ENCODE measurements at places on chromosomes 11 and 22. TPM values are rescaled to one million over a fixed set of nuclear protein-coding genes. Genes with fewer than 3 reads are reported as not detected.

DGAT2 gene
- 5.3 TPM for polyA plus RNA-seq

LUZP2 gene
- 0.16 TPM for polyA plus RNA-seq

IRAG1 gene
- 3.1 TPM for polyA plus RNA-seq

OR52K1 gene
- polyA plus RNA-seq = under 0.01 TPM

HIPK3 gene
- polyA plus RNA-seq = 35.7 TPM

YWHAH gene
- 115 TPM for polyA plus RNA-seq

C11orf21 gene
- 18.9 TPM for polyA plus RNA-seq

DNAJB13 gene
- polyA plus RNA-seq = 0.30 TPM

OR52I1 gene
- 0.02 TPM for polyA plus RNA-seq
